Effector memory CD4-positive, alpha-beta T cell (primary cell): ENCODE measurements at places on chromosomes 6 and 20.
A peak's percentile ranks its signal among the peaks of the same experiment; 100 is the strongest.

GRCh38 chr6:25898289-25898977, 24.4 kb upstream of the SLC17A3 start:
- no peak for DNase-seq

- DNase-seq, result no peak
These were observed 31.8 kb downstream of the CTCFL start for GRCh38 chr20:57493091-57493615.

DNA sequence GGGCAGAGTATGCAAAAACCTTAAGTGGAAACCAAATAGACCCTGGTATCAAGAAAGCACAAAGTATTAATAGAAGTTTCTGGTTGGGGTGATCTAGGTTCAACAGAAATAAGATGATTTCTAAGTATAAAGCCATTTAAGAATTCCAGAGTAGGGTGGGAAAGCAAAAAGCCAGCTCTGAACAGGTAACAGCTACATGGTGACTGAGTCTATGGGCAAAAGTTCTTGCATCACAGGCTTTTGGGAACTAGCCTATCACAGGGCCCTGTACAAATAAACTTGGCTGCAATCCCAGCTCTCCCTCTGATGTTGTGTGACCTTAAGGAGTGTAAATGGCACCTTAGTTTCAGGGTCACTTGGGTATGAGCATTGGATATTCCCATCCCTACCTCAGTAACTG, 5.5 kb downstream of the TCF19 start:
- no peak for DNase-seq

DNA sequence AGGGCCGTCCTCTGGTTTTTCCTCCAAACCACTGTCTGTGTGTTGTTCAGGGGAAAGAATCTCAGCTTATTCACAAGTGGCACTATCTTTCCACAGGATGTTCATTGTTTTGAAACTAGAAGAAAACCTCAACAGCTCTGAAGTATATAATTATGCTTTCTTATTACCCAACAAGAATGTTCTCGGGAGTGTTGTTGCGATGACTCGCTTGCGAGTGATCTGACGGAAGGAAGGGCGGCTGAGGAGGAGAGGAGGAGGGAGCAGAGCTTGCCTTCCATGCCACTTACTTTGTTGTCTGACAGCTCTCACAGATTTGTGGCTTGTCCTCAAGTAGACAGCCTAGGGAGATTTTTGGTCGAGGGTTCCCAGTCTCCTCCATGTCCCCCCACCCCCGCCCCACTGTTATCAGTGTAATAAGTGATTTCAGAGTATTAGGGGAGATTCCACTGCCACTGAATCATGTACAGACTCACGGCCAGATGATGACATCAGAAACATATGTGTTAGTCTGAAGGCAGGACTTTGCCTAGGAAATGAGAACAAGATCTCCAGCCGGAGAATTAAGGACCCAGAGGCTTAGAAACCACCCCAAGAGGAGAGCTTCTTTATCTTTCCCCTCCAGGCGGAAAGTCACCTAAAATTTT, 80.7 kb upstream of the CCN6 start:
- DNase-seq, result peak; percentile 21

DNA sequence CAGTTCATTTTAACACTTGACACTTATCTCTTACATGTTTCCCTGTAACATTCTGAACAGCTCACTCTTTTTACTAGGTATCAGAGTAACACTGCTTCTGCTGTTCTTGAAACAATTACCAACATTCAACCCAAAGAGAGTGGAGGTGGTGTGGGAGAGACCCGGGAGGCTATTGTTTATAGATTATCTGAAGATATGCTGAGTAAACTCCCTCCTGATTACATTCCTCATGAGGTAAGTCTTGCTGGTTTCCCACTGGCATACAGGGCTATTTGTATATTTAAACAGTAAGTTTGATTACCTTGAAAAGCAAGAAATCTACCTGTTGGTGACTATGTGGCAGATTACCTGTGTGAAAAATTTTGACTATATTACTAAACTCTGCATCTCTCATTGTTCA, 39.8 kb upstream of the GLP1R start:
- no peak for DNase-seq

- DNase-seq, result no peak
These were observed 31.3 kb upstream of the FAM184A start for GRCh38 chr6:119109654-119110325.

DNA sequence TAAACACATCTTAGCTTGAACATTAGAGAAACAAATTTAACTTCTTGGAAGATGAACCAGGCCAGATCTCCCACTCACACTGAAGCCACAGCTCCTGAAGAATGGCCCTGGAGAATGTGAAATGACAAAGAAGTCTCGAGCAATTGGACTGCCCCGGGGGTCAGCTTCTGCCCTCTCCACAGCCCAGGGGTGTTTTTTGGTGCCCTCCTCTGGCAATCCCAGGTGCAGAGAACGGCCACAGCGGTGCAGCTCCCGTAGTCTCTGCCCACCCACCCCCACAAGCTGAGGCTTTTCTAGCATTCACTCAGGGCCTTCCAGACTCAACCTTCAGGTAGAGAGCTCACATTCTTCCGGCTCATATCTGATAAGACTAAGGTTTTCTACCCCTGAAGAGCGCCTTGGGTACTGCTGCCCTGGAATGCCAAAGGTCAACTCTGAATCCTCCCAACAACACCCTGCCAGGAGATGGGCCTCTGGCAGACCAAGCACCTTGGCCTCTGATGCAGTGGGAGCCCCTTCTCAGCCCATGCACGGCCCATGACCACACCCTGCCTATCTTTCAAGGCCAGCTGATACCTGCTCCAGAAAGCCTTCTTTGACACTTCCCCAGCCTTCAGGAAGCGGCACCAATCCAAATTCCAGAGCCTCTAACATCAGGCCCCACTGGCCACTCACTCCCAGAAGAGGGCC, 208.3 kb downstream of the SYNDIG1 start:
- no peak for DNase-seq

GRCh38 chr6:54617730-54618129, 228.8 kb upstream of the FAM83B start:
- no peak for DNase-seq
